GM12878 (cell line): ENCODE measurements at places on chromosomes 5 and 9. TPM values are rescaled to one million over a fixed set of nuclear protein-coding genes. Genes with fewer than 3 reads are reported as not detected.

Gene NAIP
- 3.0 and 3.5 TPM in 2 replicates for total RNA-seq

Gene CTXN3
- total RNA-seq, result not detected in 2 replicates

Gene NUTM2G
- not detected in 2 replicates for total RNA-seq

Gene PCDHGA2
- 0.05 and 0.11 TPM in 2 replicates for total RNA-seq

Gene ARSI
- total RNA-seq, result not detected in 2 replicates

Gene AK8
- not detected in 2 replicates for total RNA-seq

Gene ABO
- not detected in 2 replicates for total RNA-seq

Gene ADAMTS13
- total RNA-seq, result 1.2 and 2.0 TPM in 2 replicates

Gene THBS4
- total RNA-seq, result 1.0 and 1.1 TPM in 2 replicates

Gene IFNA2
- 0.26 TPM in 1 of 2 replicates, not detected in the other for total RNA-seq

Gene PRRX2
- not detected in 2 replicates for total RNA-seq

Gene IL4
- not detected in 2 replicates for total RNA-seq

Gene ST8SIA4
- 29.4 and 30.3 TPM in 2 replicates for total RNA-seq

Gene SLC9A3
- 2.3 and 2.5 TPM in 2 replicates for total RNA-seq

Gene KCNV2
- total RNA-seq, result 0.11 TPM in 1 of 2 replicates, not detected in the other

Gene SLC6A3
- total RNA-seq, result not detected in 2 replicates

Gene SPINK6
- not detected in 2 replicates for total RNA-seq

Gene TLE1
- total RNA-seq, result 0.13 and 0.15 TPM in 2 replicates

Gene PCDHA8
- total RNA-seq, result not detected in 2 replicates

Gene LHX3
- total RNA-seq, result not detected in 2 replicates

Gene PCDHGA12
- 0.46 and 0.72 TPM in 2 replicates for total RNA-seq

Gene OR1Q1
- not detected in 2 replicates for total RNA-seq

Gene SHOC1
- total RNA-seq, result not detected in 2 replicates

Gene CEL
- 4.1 and 4.6 TPM in 2 replicates for total RNA-seq

Gene PAIP2
- 60.5 and 71.1 TPM in 2 replicates for total RNA-seq

Gene AQP3
- 3.4 and 4.8 TPM in 2 replicates for total RNA-seq

Gene ENTR1
- 75.4 and 81.7 TPM in 2 replicates for total RNA-seq

Gene AQP7
- total RNA-seq, result not detected in 2 replicates
